Activated naive CD4-positive, alpha-beta T cell treated with anti-CD3 and anti-CD28 coated beads, Interleukin-2, amount 10 ng/mL, durations not matched to agents 7 days and 5 days (primary cell): ENCODE measurements at places on chromosomes 11 and 22.
A peak's percentile ranks its signal among the peaks of the same experiment; 100 is the strongest.

DNA sequence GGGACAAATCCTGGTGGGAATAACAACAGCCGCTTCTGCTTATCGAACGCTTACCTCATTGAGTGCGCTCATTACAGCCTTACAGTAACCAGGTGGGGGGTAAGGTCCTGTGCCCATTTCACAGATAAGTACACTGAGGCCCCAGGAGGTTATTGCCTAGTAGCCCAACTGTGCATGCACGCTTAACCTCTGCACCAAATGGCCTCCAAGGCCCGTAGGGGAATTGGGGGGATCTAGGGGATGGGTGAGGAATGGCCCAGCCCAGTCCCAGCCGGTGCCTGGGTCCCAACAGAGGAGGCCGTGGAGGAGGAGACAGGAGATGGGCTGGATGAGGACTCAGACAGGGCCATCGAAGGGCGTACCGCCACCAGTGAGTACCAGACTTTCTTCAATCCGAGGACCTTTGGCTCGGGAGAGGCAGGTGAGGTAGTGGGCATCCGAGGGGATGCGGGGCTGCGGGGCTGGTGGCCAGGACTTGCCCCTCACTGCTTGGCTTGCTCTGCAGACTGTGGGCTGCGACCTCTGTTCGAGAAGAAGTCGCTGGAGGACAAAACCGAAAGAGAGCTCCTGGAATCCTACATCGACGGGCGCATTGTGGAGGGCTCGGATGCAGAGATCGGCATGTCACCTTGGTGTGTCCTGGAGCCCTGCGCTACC is 7.3 kb downstream of the F2 start:
- peaks cover 1% of the 10 kb centered on the region for H3K4me1 ChIP-seq
- no peak overlapping the region for H3K4me3 ChIP-seq
- H3K27me3 ChIP-seq: peaks cover 8% of the 10 kb centered on the region
- DNase-seq: no peak
- H3K27ac ChIP-seq: no peak overlapping the region

DNA sequence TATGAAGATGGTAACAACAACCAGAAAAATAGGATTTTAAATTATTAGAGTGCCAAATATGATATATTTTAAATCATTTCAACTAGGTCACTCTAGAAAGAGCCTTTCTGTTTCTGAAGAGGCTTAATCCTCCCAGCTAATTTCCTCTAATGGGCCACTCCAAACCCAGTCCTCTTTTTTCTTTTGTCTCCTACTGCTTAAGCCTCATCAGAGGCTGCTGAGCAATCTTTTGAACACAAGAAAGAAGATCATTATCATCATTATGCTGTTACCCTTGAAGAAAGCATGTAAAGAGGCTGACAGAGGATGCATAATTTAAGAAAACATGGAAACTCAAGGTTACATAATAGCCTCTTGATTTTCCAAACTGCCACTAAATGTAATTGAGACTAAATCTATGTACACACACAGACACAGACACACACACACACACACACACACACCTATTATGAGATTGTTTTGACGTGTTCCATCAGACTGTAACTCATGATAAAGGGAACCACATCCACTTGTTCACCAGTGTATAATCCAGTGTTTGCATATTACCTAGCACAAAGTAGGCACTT is 519.6 kb downstream of the METTL15 start:
- no peak for DNase-seq
- H3K27ac ChIP-seq: no peak overlapping the region
- no peaks in the 10 kb centered on the region for H3K36me3 ChIP-seq

DNA sequence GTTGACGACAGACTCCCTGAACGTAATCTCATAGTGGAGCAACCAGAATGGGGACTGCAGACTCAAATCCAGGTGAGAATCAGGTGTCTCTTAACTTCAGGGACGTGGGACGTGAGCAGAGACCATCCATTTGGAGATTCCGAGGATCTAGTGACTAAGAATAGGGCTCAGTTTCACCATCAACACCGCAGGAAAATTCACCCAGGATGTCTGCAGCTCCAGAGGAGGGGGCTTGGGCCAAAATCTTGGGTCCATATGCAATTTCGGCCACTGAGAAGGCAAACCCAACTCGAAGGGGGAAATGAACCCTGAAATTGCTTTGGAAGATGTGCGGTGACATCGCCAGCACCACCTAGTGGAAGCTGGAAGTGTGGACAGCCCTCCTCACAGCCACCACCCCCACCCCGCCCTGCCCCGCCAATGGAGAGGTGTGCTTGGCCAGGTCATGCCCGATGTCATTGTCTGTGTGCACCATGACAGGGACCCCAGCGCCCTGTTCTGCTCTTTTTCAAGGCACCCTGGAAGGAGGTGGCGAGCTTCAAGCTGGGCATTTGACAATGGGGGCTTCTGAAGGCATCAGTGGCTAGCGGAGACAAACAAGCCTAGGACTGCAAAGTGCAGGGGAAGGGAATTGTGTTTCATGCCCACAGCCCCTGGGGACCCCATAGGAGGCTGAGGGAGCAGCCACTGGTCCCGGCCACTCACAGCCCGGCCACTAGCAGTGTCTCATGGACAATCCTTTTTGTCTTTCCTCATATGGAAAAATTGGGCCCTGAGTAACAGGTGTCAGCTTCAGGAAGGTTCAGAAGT is 24.8 kb downstream of the APOL1 start:
- H3K27me3 ChIP-seq: no peaks in the 10 kb centered on the region
- peak overlapping the region; percentile 82 for H3K27ac ChIP-seq
- peaks cover 39% of the 10 kb centered on the region for H3K4me1 ChIP-seq
- DNase-seq: peak; percentile 78
- peak overlapping the region; percentile 32 for H3K4me3 ChIP-seq

- H3K36me3 ChIP-seq: no peaks in the 10 kb centered on the region
- DNase-seq: no peak
- H3K4me3 ChIP-seq: peak overlapping the region; percentile 35
- no peak overlapping the region for H3K27ac ChIP-seq
- peaks cover 15% of the 10 kb centered on the region for H3K4me1 ChIP-seq
- peaks cover 72% of the 10 kb centered on the region for H3K27me3 ChIP-seq
Measured at GRCh38 chr11:119421941-119422808, 797 bp downstream of the THY1 start.

DNA sequence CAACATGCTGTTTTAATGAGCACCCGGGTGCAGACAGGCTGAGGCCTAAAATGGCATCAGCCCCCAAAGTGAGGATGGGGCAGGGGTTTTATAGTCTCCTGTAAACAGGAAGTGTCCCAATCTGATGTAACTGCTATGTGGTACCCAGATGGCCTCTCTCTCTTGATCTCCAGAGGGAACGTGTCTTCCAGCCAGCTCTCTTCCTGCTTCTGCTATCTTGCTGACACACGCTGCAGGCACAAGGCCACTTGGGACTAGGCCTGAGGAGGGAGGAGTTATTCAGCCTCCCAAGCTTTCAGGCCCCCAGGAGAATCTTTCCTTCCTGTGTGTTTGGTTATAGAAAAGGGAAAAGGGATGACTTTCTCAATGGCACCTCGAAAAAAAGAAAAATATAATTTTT is 11.4 kb upstream of the VSTM5 start:
- H3K27me3 ChIP-seq: no peaks in the 10 kb centered on the region
- H3K27ac ChIP-seq: no peak overlapping the region
- H3K4me1 ChIP-seq: no peaks in the 10 kb centered on the region

- peaks cover 28% of the 10 kb centered on the region for H3K27me3 ChIP-seq
- no peak for DNase-seq
- peaks cover 3% of the 10 kb centered on the region for H3K4me1 ChIP-seq
- H3K36me3 ChIP-seq: no peaks in the 10 kb centered on the region
- H3K27ac ChIP-seq: no peak within 1 kb of the TSS
Measured at GRCh38 chr11:104164028-104164520, at the start of gene PDGFD. TSS of gene PDGFD (minus strand) at chr11:104164147.

- no peaks in the 10 kb centered on the region for H3K27me3 ChIP-seq
- H3K27ac ChIP-seq: no peak overlapping the region
- DNase-seq: peak; percentile 3
- H3K36me3 ChIP-seq: peaks cover 1% of the 10 kb centered on the region
- H3K4me3 ChIP-seq: no peak overlapping the region
Measured at GRCh38 chr11:69125861-69126260, 29.9 kb upstream of the SMIM38 start.

DNA sequence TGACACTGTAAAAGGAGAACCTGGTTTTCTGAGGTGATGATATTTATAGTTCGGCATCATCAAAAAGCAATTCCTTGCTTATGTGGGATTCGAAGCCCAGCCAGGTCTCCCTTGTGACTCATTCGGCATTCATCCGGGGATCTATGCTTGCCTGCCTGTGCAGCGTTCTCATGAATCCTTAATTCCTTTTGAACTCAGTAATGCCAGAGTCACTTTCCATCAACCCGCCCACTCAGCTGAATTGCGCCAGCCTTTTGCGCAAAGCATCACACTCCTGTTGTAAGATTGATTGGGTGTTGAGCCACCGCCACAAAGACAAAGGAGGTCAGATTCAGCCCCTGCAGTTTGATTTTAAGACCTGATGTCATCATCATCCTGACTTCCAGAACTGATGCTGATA is 128.6 kb downstream of the SLC17A6 start:
- H3K4me3 ChIP-seq: no peak overlapping the region
- H3K27me3 ChIP-seq: no peaks in the 10 kb centered on the region
- no peak overlapping the region for H3K27ac ChIP-seq
- H3K36me3 ChIP-seq: no peaks in the 10 kb centered on the region
- no peaks in the 10 kb centered on the region for H3K4me1 ChIP-seq
- DNase-seq: no peak

DNA sequence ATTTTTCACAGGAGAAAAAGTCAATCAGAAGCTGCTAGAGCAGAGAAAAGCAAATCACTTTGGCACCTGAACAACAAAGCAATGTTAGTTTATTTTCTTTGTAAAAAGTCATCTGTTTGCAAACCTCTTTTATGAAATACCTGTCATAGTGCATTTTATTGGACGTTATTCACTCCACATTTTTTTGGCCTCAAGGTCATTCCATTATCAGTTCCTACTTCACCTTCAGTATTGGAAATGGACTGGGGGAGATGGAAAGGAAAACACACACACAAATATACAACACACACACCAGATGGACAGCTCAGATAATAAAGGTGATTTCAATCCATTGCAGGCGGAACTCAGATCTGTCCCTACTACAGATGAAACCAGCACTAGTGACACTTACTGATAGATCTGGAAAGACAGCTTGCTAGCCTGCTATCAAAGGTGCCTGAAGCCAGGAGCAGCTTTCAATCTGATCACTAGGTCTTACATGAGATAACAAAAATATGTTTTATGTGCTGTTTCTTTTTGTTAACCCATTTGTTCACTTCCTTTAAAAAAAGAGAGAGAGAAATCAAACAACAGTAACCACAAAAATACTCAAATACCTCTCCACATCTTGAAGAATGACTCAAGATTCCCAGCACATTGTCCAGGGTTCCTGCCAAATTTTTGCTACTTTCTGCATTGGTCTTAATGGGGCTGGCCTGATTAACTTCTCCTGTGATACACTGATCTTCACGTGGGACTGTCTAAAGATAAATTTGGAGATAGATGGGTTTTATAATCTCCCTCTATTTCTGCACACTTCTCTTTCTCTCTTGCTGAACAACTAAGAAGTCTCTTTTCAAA is 844.3 kb upstream of the TENM4 start:
- no peak overlapping the region for H3K4me3 ChIP-seq
- H3K27ac ChIP-seq: no peak overlapping the region
- H3K27me3 ChIP-seq: no peaks in the 10 kb centered on the region
- H3K4me1 ChIP-seq: no peaks in the 10 kb centered on the region
- no peak for DNase-seq

DNA sequence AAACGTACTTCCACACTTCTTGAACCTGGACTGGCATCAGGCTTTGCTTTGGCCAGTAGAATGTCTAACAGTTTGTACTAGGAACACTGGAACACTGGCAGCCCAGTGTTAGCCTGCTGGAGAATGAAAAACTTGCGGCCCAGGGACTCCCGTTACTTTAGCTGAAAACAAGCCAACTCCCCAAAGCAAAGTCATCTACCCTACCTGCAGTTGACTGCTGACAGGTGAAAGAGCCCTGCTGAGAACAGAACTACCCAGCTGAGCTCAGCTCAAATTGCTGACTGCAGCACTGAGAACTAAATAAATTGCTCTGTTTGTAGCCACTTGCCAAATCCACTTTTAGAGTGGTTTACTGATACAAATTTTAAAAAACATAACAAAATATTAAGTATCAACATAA is 342.5 kb downstream of the LRRC4C start:
- no peak overlapping the region for H3K27ac ChIP-seq
- H3K27me3 ChIP-seq: no peaks in the 10 kb centered on the region
- no peak overlapping the region for H3K4me3 ChIP-seq
- DNase-seq: no peak

GRCh38 chr11:58316142-58316541 is 42.7 kb downstream of the OR5B17 start:
- H3K4me3 ChIP-seq: no peak overlapping the region
- DNase-seq: no peak
- H3K27ac ChIP-seq: no peak overlapping the region
- H3K36me3 ChIP-seq: no peaks in the 10 kb centered on the region

DNA sequence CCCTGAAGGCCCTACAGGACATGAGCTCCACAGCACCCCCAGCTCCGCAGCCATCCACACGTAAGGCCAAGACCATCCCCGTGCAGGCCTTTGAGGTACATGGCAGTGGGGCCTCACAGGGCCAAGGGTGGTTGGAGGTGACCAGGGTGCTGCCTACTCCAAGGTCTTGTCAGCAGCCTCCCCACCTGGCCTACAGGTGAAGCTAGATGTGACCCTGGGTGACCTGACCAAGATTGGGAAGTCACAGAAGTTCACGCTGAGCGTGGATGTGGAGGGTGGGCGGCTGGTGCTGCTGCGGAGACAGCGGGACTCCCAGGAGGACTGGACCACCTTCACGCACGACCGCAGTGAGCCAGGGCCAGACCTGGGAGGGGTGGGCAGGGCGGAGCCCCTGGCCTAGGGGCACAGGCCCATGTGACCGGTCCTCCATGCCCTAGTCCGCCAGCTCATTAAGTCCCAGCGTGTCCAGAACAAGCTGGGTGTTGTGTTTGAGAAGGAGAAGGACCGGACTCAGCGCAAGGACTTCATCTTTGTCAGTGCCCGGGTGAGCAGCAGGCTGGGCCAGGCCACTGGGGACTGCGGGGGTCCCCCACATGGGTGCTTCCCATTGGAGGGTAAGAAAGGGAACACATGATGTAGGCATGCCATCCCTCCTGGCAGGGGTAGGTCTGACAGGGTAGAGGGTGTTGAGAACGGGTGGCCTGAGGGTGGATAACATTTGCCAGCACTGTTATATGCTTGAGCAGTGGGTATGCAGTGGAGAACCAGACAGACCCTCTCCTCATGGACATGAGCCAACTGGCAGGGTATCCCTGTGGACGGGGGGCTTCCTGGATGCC is 5.6 kb downstream of the INPPL1 start:
- DNase-seq: peak; percentile 17
- H3K4me1 ChIP-seq: peaks cover 15% of the 10 kb centered on the region
- H3K36me3 ChIP-seq: peaks cover 42% of the 10 kb centered on the region
- no peaks in the 10 kb centered on the region for H3K27me3 ChIP-seq
- H3K27ac ChIP-seq: no peak overlapping the region
